ENCODE measurements at places on chromosomes 6 and 20.

DNA sequence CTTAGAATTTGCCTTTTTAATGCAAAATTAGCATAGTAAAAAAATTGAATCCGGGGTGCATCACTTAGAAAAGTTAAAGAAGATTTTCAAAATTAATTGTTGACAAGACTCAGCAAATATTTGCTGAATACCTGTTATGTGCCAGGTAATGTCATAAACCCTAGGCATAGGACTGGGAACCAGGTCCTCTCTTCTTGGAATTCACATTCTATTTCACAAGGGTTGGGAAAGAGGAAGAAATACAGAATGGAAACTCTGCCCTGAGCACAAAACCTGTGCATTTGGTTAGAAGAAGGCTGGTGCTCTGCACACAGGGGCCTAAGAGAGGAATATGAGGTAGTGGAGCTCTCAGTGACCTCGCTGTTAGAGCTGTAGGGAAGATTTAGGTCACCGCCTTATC is 573.8 kb upstream of the AGPAT4 start:
- DNase-seq, result no peak

DNA sequence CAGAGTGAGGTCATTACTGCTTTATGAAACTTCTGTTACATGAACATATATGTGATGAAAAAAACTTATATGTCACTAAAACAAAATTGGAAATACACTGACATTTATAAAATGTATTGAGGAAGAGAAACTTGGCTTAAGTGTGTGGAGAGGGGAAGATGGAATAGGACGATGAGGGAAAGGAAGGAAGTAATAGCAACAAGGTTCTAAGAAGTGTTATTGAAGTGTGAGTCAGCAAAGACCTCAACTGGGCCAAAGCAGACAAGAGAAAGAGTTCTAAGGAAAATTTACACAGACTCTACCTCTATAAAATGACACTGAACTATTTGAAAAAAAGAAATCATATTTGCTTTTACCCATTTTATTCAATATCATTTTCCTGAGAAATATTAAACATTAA is 38.3 kb downstream of the SNX3 start:
- DNase-seq, result no peak

- DNase-seq, result no peak
Measured at GRCh38 chr20:44784688-44785087, 25.7 kb downstream of the RIMS4 start.

DNA sequence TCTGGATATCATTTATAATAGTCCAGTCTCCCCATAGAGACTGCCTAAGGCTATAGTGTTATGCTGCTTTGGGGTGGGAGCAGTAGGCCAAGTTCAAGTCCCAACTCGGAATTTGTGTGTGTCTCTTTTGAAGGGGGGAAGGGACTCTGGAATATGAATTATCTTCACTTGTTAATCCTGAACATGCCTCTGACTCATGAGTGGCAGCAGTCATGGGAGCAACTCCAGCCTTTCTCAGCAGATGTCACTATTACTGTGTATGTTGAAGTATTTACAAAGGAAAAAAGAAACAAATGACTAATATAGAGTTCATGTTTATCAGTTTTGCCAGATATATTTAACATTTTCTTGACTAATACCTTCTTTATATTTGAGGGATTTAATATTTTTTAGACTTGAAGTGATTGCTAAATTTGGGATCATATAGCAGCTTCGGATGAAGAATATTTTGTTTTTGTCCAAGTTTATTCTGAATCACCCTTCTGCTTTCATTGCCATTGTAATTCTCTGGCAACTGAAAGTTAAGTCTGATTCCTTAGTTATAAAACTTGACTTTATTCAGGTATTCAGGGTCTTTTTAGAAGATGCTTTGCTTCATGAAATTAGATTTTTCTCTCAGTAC is 23.4 kb downstream of the FAM217A start:
- peak; percentile 33 for DNase-seq

GRCh38 chr6:168367285-168367751 is 47.7 kb upstream of the DACT2 start:
- DNase-seq, result no peak

DNA sequence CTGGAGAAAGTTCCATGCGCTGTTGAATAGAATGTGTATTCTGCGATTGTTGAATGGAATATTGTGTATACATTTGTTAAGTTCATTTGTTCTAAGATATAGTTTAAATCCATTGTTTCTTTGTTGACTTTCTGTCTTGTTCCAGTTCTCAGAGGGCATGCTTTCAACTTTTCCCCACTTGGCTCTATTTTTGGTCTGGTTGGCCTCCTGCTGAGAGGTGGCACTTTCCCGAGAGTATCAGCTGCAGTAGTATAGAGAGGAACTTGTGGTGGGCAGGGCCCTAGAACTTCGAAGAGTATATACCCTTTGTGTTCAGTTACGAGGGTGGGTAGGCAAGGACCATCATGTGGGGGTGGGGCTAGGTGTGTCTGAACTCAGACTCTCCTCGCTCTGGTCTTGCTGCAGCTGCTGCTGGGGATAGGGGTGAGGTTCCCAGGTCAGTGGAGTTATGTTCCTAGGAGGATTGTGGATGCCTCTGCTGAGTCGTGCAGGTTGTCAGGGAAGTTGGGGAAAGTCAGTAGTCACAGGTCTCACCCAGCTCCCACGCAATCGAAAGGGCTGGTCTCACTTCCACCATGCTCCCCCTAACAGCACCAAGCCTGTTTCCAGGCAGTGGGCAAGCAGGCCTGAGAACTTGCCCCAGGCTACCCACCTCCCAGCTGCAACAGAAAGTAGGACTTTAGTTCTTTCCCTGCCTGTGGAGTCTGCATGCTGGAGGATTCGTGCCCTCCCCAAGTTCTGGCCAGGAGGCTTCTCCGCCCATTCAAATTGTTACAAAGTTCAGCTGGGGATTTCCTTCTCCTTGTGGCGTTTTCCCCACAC is 118.9 kb upstream of the SSTR4 start:
- no peak for DNase-seq

GRCh38 chr20:10670501-10671220 is 3.1 kb downstream of the JAG1 start:
- DNase-seq, result no peak

DNA sequence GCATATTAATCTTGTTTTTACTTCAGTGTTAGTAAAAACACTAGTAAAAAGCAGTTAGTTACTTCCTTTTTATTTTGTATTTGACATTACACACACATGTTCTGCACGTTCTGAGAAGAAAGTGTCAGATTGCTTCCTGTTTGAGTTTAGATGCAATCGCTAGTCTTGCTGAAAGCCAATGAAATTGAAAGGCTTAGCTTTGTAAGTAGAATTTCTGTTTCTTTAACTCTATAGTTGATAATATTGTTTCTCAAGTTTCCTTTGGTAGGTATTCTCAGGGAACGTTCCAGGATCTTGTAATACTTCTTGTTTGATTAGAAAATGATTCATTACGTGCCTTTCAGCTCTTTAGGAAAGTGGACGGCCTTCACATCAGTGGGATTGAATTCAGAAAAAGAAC is 55.0 kb downstream of the CDKAL1 start:
- no peak for DNase-seq

DNA sequence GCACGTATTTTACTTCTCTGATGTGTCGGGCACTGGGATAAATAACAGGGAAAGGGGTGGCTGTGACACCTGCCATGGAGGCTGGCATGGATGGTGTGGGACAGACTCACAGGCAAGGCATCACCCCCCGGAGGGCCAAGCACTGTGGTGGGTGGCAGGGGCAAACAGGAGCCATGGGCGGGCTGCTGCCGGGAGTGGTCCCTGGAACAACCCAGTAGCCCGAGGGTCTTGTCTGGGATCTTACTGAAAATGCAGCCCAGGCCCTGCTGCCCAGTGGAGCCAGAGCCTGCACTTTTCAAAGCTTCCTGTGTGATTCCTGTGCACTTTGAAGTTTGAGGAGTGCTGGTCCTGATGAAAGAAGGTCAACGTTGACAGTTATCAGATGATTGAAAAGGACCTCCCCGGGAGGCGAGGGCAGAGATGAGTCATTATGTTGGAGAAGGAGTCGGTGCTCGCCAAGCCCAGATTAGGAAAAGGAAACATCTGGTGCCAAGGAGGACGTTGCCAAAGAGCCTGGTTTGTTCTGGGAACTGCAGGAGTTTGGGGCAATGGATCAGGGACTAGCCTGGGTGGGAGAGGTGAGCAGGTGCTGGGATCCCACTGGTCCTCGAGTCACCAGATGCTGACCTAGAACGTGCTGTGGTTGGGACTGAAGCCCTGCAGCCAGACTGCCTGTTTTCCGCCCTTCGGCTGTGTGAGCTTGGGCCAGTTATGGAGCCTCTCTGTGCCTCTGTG is 130.0 kb upstream of the GGTLC1 start:
- DNase-seq, result no peak

DNA sequence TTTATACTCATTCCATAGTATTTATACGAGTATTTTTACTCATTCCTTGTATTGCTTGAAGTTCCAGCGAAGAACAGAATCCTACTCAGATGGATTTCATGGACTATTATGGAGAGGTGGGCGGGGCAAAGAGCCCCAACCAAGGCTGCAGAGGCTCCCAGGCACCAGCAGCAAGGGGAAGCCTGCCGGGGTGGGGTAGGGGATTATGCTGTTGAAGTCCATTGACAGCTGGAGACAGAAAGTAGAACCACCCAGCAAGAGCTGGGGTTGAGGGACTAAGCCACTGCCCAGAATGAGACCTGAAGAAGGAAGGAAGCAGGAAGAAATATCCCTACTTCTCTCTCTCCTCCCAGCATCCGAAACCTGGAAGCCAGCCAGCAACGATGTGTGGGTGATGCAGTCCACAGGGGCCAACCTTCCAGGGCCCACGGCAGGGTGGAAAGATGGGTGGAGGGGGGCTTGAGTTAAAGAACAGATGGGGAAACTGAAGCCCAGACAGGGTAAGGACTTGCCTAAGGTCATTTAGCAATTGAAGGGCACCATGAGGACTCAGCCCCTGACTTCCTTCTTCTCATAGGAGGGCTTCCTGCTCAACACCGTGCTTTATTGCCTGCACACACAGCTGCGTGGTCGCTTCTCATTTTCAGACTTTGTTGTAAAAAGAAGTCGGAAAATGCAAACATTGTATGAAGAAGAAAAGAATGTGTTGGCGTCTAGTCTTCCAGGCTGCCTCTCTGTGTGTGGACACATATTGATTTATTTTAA is 18.3 kb upstream of the GTSF1L start:
- peak; percentile 35 for DNase-seq

GRCh38 chr6:87210979-87211378 is 55.6 kb downstream of the ZNF292 start:
- DNase-seq, result no peak

DNA sequence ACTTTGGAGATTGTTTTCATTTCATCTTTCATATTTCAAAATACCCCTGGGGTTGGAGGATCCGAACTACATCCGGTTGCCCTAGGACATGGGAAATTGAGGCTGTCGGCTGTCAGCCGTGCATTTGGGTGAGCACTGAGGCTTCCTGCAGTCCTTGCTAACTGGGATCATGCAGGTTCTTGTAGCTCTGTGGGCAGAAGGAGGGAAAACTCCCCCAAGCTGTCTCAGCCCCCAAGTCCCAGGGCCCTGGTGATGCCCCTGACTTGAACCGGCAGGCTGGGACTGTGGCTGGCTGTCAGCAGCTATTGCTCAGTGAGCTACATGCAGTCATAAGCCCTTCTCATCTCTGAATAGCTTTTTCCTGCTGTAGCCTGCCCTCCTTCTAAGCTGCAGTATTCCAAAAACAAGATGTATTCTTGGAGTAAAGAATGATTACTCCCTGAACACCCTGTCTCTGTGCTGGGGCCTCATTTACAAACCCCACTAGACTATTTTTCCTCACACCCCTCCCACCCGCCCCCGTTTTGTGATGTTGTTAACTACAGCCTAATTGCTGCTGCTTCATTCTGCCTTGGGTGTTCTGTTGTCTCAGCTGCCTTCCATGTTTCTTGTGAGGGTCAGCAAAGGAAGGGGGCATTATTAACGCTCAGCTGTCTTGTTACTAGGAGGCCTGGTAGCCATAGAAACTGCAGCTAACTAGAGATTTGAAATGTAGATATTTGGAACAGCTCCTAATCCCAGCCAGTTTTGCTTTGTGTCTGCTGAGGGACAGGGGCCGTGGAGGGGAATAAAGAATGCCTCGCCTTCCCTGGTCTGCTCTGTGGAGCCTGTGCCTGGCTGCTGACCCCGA is 18.1 kb downstream of the MTRES1 start:
- peak; percentile 36 for DNase-seq

DNA sequence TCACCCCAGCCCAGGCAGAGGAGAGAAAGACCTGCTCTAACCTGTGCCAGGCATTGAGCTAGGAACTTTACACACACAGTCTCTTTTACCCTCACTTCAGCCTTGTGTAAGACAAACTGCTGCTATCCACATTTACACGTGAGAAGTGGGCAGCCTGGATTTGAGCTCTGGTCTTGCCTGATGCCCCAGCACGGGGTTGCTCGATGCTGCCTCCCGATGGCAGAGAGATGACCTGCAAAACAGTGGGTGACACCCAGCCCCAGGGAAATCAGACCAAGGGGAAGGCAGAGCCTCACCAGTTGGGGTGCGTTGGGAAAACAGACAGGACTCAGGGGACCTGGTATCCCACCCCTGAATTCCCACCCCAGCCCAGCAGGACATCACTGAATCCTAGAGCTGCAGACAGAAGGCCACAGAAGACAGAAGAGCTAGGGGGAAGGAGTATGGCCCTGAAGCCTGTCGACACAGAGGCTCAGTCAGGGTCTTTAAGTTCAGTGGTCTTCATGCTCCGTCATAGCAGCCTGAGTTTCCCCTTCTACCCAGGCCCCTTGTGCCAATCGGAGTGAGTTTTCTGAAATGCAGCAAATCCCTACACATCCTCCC is 990 bp downstream of the BPI start:
- peak; percentile 36 for DNase-seq

DNA sequence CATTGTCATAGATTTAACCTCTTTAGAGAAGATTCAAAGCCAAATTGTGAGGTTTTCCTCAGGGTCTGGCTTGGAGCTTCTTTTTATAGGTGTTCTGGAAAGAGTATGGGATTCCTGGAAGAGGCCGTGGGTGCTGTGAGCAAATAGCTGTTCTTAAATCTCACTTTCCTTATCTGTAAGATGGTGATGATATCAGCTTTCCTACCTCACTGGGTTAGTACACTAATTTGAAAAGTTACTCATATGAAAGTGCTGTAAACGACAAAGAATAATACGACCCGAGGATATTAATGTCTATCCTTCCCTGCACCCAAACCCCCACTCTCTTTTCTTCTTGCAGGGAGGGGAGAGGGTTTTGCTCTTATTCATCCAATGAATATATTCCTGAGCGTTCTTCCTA is 116.9 kb upstream of the ENPP5 start:
- DNase-seq, result no peak

DNA sequence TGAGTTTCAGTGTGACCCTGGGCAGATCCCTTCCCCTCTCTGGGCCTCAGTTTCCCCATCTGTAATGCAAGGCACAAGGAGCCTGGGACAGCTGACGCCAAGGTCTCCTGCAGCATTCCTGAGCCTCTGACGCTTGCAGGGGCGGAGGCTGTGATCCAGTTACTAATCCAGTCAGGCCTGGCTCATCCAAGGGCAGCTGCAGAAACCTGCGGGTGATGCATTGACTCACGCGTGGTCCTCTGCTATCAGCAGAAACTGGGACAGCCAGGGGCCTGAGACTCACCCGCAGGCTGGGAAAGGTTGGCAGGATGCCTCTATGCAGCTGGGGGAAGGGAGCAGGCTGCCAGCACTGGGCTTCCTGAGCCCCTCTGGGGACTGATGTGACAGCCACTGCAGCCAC is 65.0 kb upstream of the SIRPA start:
- DNase-seq, result peak; percentile 56

GRCh38 chr20:3696200-3696599 is 14.4 kb upstream of the ADAM33 start:
- DNase-seq, result no peak

Data from BE2C (cell line).